ENCODE measurements at places on chromosomes 3 and 15.

GRCh38 chr3:146625186-146625775, 20.1 kb upstream of the PLSCR5 start:
- DNase-seq, result no peak

DNA sequence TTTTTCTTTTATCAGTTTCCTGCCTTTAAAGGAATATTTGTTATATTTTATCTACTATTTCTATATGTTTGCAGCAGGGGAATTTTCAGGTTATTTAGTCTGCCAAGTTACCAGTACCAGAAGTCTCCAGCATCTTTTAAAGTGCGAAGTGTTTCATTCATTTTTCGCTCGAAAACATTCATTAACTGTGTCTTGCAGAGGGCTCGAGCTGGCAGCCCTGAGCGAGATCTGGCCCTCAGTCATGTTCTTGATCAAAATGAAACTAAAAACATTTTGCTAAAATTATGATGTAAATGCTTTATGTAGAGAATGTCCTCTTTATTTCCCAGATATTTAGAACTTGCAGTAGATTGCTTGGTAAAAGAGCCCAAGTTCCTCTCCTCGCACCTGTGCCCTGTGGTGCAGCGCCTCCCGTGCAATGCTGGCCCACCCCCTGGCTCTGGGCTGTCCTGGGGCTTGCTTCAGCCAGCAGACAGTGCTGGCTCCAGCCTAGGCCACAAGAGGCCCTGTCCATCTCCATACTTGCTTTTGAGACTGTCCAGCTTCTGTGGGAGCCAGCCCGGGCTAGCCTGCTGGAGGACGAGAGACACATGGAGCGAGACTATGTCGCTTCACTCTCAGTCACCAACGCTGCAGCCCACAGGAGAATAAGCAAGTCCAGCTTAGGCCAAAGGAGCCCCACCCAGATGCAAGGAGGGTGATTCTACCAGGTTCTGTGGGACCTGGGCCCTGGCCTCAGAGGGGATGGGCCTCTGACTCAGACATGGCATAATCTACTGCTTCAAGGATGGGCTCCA, 71.9 kb upstream of the PRR23E start:
- DNase-seq, result no peak

DNA sequence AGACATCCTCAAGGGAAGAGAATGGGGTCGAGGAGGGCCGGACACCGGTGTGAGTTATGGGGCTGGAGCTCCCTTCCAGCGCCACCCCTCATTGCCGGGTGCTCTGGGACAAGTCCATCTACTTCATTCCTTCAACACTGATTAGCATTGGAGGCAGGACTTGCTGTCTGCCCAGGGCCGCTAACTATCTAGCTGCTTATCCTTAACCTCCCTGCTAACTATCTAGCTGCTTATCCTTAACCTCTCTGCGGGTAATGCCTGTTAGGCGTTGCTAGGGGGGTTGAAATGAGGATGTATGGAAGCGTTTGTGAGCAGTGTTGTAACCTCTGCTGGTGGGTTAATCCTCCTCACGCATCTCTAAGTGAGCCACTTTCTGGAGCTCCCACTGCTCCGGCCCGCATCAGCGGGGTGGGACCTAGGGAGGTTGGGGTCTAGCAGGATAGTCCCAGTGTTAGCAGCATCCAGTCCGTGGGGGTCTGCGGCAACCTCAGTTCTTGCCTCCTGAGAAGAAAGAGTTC, 10.9 kb upstream of the CHAC1 start:
- no peak for DNase-seq

DNA sequence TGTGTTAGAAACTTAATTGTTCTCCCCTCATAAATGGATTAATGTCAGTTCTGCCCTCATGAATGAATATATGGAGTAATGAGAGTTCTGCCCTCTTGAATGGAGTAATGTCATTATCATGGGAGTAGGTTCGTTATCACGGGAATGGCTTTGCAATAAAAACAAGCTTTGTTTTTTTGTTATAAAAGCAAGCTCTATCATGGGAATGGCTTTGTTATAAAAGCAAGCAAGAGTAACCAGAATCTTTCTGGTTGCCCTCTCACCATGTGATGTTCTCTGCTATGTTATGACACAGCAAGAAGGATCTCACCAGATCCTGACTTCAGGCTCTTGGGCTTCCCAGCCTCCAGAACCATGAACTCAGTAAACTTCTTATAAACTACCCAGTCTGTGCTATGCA, 38.4 kb upstream of the UBL7 start:
- no peak for DNase-seq

GRCh38 chr3:55194376-55194775, 266.5 kb upstream of the LRTM1 start:
- DNase-seq, result no peak

- no peak for DNase-seq
Observed at GRCh38 chr15:73424506-73424905, 18.5 kb upstream of the REC114 start.

DNA sequence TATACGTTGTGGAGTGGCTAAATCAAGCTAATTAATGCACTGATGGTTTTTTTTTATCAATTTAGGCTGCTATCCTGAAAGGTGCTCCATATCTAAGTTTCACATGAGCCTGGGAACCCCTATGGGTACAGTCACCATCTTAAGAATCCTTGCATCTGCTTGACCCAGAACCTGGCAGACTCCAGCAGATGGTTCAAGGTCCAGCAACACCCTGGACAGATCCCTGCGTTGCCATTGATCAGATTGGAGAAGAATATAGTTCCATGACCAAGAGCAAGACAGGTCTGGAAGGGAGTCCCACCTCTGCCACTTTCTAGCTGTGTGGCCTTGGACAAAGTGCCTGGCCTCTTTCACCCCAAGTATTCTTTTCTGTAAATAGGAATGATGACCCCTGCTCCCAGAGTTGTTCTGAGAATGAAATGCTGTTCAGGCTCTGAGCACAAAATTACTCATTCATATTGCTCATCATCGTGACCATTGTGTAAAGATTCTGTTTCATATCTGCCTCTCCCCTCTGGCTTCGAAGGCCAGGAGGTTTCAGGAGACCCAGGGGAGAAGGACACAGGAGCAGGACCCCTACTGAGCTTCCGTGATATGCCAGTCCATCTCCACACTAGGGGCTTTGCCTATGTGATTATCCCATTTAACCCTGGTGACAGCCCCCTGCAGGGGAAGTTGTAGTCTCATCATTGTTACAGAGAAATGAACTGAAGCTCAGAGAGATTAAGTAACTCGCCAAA, 30.0 kb upstream of the TSEN2 start:
- DNase-seq, result no peak

- DNase-seq, result no peak
Observed at GRCh38 chr15:84586696-84587095, 14.1 kb upstream of the ZSCAN2 start.

DNA sequence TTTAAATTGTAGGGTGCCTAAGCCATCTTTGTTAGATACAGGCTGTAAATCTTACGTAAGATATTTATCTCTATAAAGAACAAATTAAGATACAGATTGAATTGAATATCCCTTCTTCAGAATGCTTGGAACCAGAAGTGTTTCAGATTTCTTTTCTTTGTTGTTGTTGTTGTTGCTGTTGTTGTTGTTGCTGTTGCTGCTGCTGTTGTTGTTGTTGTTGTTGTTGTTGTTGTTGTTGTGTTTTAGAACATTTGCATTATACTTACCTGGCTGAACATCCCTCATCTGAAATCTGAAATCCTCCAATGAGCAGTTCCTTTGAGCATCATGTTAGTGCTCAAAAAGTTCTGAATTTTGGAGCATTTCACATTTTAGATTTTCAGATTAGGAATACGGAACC, 26.6 kb downstream of the QTRT2 start:
- no peak for DNase-seq

DNA sequence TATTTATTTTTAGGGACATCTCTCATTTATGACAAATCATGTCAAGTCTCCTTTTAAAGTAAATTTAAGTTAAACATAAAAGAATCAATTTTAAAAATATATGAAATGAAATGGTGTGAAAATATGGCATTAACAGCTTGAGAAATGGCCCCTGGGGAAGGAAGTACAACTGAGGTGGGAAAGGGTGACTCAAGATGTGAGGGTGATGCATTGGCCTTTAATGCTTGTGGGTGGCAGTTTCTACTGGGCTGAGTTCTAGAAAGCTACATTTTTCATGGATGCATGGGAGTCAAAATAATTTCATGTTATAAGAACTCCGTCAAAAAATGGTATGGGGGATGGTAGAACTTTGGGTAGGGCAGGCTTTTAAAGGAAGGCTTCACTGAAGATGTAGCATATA, 708.8 kb upstream of the CFAP20DC start:
- no peak for DNase-seq

- DNase-seq, result no peak
Observed at GRCh38 chr3:57794951-57795350, 38.8 kb downstream of the SLMAP start.

DNA sequence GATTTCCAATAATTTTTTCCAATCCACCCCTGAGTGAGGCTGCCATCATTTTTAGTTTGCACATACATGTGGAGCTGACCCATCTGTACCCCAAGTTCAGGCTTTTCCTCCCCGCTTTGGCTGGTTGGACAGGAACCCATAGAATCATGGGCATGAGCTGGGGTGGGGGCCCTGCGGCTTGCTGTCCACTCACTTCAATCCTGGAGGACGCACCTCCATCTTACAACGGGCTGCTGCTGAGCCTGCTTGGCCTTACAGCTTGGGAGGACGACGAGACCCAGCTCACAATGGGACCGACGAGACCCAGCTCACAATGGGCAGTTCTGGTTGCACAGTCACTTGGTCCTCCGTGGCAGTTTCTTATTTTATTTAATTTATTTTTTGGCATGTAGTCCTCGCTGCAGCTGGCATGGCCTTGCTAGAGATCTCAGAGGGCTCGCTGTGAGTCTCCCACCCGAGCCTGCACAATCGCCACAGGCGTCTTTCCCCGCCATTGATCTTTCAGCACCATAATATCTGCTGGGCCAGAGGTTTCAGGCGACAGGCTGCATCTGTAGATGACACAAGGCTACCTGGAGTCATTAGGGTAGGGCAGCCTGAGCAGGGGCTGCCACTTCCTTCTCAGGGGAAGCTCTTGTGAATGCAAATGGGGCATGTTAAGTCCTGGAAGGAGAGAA, 19.6 kb upstream of the EPHB3 start:
- no peak for DNase-seq

- DNase-seq, result no peak
Observed at GRCh38 chr3:31450345-31450744, 82.4 kb upstream of the STT3B start.

GRCh38 chr3:10505791-10506585, 602 bp upstream of the ATP2B2 start:
- no peak for DNase-seq

DNA sequence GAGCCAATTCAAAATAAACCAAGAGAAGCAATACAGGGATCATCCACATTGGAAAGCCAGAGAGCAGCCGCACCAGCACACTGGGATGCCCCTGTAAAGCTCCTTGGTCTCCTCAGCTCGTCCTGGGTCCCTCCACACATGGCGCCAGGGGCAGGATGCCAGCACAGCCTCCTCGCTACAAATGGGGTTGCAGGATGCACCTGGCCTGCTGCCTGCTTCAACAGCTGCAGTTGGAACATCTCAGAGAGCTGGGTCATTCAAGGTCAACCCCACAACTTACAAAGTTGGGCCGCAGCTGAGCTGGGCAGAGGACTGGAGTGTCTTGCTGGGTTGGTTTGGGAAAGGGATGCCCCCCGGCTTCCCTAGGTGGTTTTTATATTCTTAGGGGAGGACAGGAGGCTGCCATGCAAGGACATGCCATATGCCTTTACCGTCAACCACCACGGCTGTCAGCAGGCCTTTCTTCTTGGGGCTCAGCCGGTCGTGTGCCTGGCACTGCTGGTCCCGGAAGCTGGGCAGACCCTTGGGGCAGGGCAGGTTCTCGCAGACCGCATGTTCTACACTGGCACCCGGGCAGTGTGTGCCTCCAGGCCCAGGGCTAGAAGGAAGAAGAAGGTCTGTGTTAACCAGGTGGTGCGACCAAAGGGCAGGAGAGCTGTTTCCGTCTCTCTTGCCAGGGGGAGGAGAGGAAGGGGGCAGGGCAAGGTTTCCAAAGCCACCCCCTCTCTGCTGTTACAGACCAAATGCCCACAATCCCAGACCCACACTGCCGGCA, 225.2 kb downstream of the ADAMTS17 start:
- no peak for DNase-seq

GRCh38 chr3:46845860-46846623, 17.2 kb downstream of the MYL3 start:
- peak; percentile 70 for DNase-seq

- DNase-seq, result peak; percentile 64
Observed at GRCh38 chr15:74782259-74783071, 585 bp downstream of the CSK start.

DNA sequence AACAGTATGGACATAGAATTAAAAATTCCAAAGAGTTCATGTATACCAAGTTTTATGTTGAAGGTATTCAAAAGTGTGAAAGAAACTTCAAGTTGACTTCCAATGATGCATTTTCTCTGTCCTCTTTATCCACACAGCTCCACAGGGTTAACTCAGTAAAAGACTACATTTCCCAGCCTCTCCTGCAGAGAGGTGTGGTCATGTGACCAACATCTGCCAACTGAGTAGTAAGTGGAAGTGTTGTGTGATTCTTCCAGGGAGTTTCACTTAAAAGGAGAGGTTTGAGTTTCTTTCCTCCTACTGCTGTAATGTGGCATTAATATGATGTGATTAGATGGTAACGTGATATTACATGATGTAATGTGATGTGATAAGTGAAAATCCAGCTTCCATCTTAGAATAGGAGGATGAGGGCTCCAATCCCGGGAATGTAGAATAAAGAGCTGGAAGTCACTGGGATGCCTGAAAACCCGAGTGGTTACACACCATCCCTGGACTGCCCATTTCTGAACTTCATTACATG, 280.6 kb downstream of the ARRDC4 start:
- no peak for DNase-seq

DNA sequence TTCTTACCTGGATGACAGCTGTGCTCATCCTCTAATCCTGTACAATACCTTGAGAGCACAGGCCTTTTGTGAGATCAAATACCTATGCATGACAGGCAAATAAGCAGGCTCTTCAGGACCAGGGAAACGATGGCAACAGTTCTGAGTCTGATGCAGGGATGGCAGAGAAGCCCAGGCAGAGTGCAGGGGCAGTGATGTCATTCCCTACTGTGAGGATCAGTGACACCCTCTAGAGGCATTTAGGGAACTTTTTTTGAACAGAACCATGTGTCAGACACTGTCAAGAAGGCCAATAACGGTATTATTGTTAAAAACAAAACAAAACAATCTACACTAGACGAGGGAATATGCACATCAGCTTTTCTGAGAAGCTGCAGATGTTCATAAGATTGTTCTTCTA, 314.8 kb upstream of the CTDSPL start:
- DNase-seq, result no peak
